Type B pancreatic cell (in vitro differentiated cells): ENCODE measurements at places on chromosomes 3 and 15. TPM values are rescaled to one million over a fixed set of nuclear protein-coding genes. Genes with fewer than 3 reads are reported as not detected.

DNA sequence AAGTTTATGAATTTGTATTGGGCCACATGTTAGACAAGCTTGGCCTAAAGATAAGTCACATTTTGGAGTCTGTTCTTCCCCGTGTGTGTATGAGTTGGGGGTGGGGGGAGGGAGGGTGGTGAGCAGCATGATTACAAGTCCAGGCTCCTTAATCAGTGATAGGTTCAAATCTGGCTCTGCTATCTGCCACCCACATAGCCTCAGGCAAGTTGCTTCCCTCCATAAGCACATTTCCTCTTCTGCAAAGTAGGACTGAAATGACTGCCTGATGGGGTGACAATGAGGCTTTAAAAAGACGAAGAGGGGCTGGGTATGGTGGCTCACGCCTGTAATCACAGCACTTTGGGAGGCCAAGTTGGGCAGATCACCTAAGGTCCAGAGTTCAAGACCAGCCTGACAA is 1.1 kb upstream of the SPATA12 start:
- DNase-seq = no peak

Gene KLHL6
- total RNA-seq = not detected in 2 replicates

GRCh38 chr3:129007792-129008191 is 6.7 kb downstream of the EFCC1 start:
- DNase-seq = no peak

- no peak for DNase-seq
These were observed 278.0 kb downstream of the UBE2E2 start for GRCh38 chr3:23481011-23481615.

Gene FAM174B
- 33.2 and 41.4 TPM in 2 replicates for total RNA-seq

Gene CCNB2
- total RNA-seq = 24.6 and 63.0 TPM in 2 replicates

- DNase-seq = no peak
These were observed 162.2 kb downstream of the LPP start for GRCh38 chr3:188316021-188316722.

DNA sequence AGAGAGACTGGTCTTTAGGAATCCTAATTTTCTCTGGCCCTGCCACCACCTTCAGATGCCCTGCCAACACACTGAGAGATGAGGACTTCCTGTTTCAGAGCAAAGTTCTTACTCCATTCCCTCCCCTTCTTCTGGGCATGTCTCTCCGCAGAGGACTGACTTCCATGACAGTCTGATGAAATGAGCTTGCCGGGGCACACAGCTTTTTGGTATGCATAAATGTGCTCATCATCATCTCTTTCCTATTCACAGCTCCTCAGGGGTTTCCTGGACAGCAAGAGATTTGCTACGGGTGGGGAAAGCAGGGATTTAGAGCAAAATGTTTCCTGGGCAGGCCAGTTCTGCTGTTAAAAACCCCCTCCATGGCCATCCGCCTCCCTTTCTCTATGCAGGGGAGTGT is 27.6 kb upstream of the SEMA6D start:
- no peak for DNase-seq

GRCh38 chr3:73540969-73541740 is 83.6 kb downstream of the PDZRN3 start:
- DNase-seq = no peak
